DMS53 (cell line): ENCODE measurements at places on chromosomes 6 and 20.
A peak's percentile ranks its signal among the peaks of the same experiment; 100 is the strongest.

- DNase-seq = no peak
These were observed 14.6 kb upstream of the HLA-G start for GRCh38 chr6:29813066-29813465.

- peak; percentile 41 for DNase-seq
These were observed 82.1 kb downstream of the UNC5CL start for GRCh38 chr6:40956936-40957335.

GRCh38 chr20:37226889-37227288, 34.7 kb downstream of the GHRH start:
- no peak for DNase-seq

DNA sequence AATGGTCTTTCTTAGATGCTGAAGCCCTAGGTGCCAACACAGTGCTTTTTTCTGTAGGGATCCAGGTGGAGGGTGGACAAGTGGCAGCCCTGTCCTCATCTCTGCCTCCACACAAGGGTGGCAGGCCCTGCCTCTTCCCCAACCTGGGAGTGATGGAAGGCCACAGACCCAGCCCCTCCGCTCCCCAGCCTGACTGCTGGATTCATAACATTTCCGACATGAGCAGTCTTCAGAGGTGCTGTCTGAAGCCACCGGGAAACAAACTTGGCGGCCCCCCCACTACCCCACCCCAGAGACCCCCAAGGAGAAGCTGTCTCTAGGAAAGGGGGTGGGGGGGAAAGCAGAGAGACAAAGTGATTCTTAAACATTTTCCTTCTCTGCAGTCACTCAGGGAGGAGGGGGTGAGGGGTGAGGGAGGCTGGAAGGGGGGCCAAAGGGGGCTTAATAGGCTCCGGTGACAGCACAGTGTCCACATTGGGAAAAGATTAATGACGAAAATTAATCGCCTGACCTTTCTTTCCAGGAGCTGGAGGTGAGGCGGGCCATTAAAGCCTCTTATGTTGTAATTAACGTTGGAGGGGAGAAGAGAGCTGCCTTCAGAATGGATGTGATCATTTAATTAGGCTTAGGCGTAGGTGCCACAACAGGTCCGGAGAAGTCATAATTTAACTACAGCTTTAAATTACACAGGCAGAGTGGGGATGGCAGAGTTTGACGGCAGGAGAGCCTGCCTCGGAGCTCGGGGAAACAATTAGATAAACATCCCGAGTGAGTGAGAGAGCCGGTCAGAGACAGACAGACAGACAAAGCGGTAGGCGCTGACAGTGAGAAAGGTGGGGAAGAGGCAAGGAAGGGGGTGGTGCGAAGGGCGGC, 76.8 kb upstream of the FOXP4 start:
- DNase-seq = peak; percentile 64

GRCh38 chr20:61935926-61936700, 129.6 kb downstream of the TAF4 start:
- no peak for DNase-seq

- DNase-seq = no peak
These were observed 8.7 kb downstream of the PHACTR1 start for GRCh38 chr6:12725263-12725662.

- no peak for DNase-seq
These were observed 84.6 kb upstream of the JAG1 start for GRCh38 chr20:10758446-10758845.

DNA sequence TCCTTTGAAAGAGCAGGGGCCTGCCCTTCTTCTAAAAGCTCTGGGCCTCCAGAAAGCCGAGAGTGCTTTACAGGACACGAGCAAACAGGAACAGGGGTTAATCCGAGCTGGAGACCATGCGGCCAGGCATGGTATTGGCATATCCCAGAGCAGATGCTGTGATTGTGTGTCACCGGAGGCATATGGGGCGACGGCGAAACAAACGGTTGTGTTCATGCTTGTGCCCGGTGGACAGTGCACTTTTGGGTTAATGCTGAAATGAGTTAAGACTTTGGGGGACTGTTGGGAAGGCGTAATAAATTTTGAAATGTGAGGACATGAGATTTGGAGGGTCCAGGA, 1088.7 kb upstream of the DEFB115 start:
- no peak for DNase-seq

DNA sequence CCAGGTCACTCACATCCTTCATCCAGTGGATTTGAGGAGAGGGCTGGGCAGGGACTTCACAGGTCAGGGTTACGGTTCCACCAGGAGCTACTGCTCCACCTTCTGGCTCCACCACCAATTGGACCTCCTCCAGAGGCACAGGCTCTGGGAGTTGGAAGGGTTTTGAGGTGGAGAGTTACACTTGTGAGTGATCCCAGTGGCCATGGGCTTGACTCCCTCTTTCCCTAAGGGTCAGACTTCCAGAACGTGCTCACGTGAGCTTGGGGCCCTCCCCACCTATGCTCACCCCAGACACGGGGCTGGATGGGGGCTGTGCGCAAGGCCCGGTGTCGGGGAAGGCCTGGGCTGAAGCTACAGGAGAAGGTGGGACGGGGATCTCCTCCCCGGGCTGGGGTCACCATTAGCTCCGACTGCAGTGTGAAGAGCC, 1.5 kb downstream of the AGER start:
- DNase-seq = no peak

GRCh38 chr6:12345694-12346058, 55.5 kb downstream of the EDN1 start:
- no peak for DNase-seq

DNA sequence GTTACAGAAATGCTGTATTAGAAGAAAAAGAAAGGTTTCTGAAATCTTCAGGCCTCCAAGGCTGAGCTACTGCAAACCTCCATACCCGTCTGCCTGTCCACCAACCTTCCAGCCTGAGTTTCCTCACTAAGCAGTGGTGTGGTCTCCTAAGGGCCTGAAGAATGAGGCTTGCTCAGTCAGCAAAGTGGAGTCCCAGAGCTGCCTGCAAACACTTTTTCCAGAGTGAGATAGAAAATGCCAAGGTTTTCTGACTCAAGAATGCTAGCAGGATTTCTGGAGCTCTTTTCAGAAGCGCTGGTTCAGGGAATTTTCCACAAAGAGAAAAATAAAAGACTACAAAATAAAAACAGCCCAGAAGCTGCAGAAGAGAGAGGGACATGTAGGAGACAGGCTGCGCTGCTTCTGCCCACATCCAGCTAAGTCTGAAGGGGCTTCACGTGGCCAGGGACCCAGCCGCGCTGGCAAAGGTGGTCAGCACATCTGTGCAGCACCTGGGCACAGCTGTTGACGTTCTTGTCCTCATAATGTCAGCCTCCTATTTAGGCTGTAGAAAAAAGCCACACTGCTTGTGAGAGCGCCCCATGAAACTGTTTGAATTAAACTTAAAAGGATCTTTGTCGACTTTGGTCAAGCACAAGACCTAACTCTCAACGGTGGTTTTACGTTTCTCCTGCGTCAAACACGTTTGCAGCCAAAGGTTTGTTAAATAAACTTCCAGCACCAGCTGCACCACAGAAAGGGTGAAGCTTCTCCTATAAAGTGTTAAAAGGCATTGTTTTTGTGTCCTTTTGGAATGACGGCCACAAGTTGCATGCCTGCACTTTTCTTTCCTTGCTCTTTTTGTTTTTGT, 209.0 kb downstream of the THBS2 start:
- DNase-seq = no peak

GRCh38 chr20:17935186-17935585, 33.4 kb downstream of the SNX5 start:
- DNase-seq = no peak

DNA sequence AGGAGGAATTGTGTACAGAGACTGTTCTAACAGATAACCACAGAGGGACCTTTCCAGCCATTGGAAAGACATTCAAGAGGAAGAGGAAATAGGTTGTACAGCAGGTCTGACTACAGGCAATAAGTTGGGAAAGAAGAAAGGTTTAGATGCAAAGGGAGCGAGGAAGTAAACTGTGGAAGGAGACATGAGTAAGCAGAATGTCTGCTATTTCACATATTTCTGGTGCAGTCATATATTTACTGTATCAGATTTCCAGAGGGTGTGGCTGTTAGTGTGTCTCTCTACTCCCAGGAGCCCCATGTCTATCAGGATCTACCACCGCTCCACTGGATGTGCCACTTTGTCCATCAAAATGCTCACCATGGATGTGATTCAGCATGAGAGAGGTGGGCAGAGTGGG, 25.9 kb downstream of the MRS2 start:
- DNase-seq = no peak

GRCh38 chr20:42309050-42309449, 690.9 kb upstream of the CHD6 start:
- no peak for DNase-seq

DNA sequence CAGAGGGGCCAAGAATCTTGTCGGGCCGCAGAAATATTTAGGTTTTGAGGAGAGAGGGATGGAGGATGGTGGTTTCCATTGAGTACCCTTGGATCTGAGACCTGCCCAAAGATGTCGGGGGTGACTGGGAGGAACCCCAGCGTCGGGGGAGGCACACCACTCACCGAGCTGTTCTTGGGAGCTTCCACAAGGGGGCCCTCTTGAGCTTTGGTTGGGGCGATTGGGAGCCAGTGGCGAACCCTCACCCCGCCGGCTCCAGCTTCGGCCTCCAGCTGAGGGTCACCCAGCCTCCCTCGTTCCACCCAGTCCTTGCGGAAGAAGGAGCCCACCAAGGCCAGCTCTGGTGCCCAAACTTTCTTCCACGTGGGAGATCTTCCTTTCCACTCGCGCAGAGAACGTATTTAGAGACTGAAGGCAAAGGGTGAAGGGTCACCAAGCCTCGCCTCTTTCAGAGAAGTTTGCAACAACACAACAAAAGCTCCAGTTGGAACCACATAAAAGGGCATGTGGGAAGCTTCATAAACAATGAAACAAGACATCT, 33.6 kb downstream of the APCDD1L start:
- peak; percentile 8 for DNase-seq

- peak; percentile 75 for DNase-seq
These were observed 930 bp downstream of the THBD start for GRCh38 chr20:23048283-23049200.

- DNase-seq = no peak
These were observed 116.6 kb upstream of the HTR1E start for GRCh38 chr6:86820750-86821149.

GRCh38 chr20:21681234-21681921, 24.1 kb upstream of the PAX1 start:
- no peak for DNase-seq

- no peak for DNase-seq
These were observed 68.2 kb downstream of the TBX18 start for GRCh38 chr6:84696166-84696565.

GRCh38 chr6:140538926-140539325, 1164.5 kb upstream of the CITED2 start:
- no peak for DNase-seq
